ENCODE measurements at places on chromosomes 1 and 21.

- DNase-seq: no peak
Measured at GRCh38 chr1:189349607-189350006, 1128.1 kb downstream of the BRINP3 start.

GRCh38 chr1:236016083-236016482 lies 48.8 kb downstream of the NID1 start:
- DNase-seq: no peak

GRCh38 chr21:46150491-46151121 lies 4.8 kb downstream of the FTCD start:
- no peak for DNase-seq

GRCh38 chr1:3599286-3599811 lies 12.0 kb downstream of the MEGF6 start:
- DNase-seq: no peak

DNA sequence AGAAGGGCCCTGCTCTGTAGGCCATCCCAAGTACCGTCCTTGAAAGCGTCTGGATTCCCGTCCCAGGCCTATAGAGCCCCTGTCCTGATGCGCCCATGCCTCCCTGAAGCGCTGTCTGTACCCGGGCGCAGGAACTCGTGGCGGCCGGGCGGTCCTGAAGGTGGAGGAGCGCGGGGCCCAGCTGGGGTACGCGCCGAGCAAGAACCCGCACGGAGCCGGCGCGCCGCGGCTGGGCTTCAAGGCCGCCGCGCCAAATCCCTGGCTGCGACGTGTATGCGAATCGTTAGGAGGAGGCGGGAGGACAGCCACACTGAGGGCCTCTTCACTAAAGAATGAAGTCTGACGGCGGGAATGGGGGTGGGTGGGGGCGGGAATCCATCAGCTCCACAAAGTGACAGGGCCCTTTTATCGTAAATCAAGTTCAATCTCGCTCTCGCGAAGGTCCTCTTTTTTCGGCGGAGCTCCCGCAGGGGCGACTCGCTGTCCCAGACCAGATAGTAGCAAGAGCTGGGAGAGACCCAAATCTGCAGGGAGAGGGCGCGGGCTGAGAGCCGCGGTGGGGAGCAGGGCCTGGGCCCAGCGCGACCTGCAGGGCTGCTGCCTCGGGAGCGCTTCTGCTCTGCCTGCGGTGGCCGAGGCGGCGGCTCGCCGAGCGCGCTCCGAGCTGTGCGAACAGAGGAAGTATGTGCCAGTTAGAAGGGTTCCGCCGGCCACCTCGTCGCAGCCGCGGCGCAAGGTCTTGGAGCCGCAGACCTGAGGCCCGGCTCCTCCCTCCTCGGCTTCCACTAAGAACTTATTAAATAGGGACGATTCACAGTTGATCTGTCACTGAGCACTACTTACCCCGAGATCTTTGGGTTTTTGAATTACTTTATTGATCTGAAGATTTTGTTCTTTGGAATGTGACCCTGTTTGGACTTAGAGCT lies 10.4 kb downstream of the BARHL2 start:
- DNase-seq: peak; percentile 57

- no peak for DNase-seq
Measured at GRCh38 chr1:99996951-99997350, 27.2 kb downstream of the SLC35A3 start.

- DNase-seq: no peak
Measured at GRCh38 chr1:212503714-212504113, 71.0 kb downstream of the NENF start.

- DNase-seq: no peak
Measured at GRCh38 chr1:22437573-22437972, 14.1 kb upstream of the ZBTB40 start.

- DNase-seq: no peak
Measured at GRCh38 chr1:208923456-208923855, 660.1 kb upstream of the CAMK1G start.
